Endodermal cell (in vitro differentiated cells): ENCODE measurements at places on chromosomes 16 and 17. TPM values are rescaled to one million over a fixed set of nuclear protein-coding genes. Genes with fewer than 3 reads are reported as not detected.

Gene GNGT2
- total RNA-seq: 1.1 TPM in 2 replicates

Gene SLC2A4
- 4.0 to 5.8 TPM (median 5.4 TPM) in 3 replicates for total RNA-seq

Gene DHRS7C
- total RNA-seq: not detected in 3 replicates

GRCh38 chr16:19344224-19344801 lies 58.8 kb downstream of the CLEC19A start:
- no peak for DNase-seq
- H3K4me3 ChIP-seq: no peak overlapping the region
- peaks cover 9% of the 10 kb centered on the region for H3K4me1 ChIP-seq
- no peak overlapping the region for H3K27ac ChIP-seq
- H3K27me3 ChIP-seq: no peaks in the 10 kb centered on the region
- no peaks in the 10 kb centered on the region for H3K36me3 ChIP-seq

GRCh38 chr17:9003355-9004131 lies 17.8 kb upstream of the NTN1 start:
- peaks cover 67% of the 10 kb centered on the region for H3K27me3 ChIP-seq
- H3K4me3 ChIP-seq: peak overlapping the region; percentile 80
- H3K36me3 ChIP-seq: no peaks in the 10 kb centered on the region
- no peak overlapping the region for H3K27ac ChIP-seq
- DNase-seq: peak; percentile 90
- no peaks in the 10 kb centered on the region for H3K4me1 ChIP-seq

GRCh38 chr17:81976332-81977210 lies 858 bp upstream of the ASPSCR1 start:
- no peak overlapping the region for H3K27ac ChIP-seq
- H3K36me3 ChIP-seq: peaks cover 12% of the 10 kb centered on the region
- DNase-seq: peak; percentile 83
- H3K27me3 ChIP-seq: peaks cover 6% of the 10 kb centered on the region
